Fibroblast of pulmonary artery (primary cell): ENCODE measurements at places on chromosomes 6 and 20.

- no peak for DNase-seq
These were observed 463.0 kb downstream of the CDKAL1 start for GRCh38 chr6:20997143-20997769.

- DNase-seq: no peak
These were observed 124.2 kb downstream of the LRRC1 start for GRCh38 chr6:53918854-53919510.

DNA sequence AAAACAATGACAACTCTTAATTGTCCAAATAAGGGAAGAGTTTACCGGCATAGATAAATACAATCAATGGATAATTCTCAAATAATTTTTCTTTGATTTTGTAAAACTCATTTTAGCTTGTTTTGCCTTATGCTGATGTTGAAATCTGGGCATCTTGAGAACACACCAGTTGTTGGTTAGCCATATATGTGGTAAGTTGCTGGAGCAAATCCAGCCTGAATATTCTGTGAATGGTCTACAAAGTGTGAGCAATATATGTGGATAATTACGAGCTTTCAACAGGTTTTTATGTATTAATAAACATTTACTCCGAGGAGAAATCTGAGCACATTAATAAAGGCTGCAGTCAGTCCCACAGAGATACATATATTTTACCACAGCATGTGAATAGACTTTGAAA lies 423.6 kb downstream of the BCKDHB start:
- no peak for DNase-seq

- no peak for DNase-seq
These were observed 72.6 kb downstream of the INSM1 start for GRCh38 chr20:20440481-20440880.

DNA sequence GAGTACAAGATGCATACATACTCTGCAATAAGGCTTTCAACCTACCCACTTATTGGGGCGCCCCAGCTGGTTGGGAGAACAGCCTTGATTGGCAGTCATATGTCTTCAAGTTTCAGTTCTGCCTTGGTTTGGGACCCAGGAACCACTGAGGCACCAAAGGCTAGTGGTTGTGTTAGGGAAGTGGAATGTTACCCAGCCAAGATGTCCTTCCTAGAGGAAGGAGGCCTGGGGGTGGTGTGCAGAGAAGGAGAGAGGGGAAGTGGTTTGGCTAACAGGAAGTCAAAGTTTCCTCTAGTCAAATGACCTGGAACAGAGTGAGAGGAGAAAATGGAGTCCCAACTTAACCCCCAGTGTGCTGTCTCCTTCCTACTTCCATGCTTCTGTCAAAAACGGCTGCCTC lies 59.4 kb downstream of the CD164 start:
- peak; percentile 3 for DNase-seq

DNA sequence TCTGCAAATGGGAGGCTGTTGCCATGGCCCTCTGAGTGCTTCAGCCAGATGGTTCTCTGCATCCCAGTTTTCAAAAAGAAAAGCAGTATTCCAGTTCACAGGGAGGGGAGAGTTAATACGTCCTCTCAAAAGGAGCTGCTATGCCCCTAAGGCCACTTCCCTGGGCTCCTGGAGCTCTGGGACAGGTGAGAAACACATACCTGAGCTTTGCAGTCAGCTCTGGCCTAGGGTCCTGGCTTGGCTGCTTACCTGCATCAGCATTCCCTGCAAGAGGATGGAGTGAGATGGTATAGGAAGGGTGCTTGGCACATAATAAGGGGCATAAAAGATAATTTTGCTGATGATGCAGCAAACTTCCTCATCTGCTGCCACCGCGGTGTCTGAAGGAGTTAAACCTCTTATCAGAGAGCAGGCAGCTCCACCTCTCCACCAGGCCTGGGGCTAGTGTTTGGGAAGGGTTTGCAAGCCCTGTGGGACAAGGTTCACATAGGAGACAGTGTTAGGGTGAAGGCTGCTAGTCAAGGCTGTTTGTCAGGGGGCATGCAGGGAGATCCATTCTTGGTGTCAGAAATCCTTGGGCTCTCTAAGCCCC lies 62.7 kb downstream of the SLC24A3 start:
- DNase-seq: no peak

- DNase-seq: peak; percentile 57
These were observed 11.4 kb upstream of the MDFI start for GRCh38 chr6:41626917-41627316.
